ENCODE measurements at places on chromosomes 3 and 15.
A peak's percentile ranks its signal among the peaks of the same experiment; 100 is the strongest.

DNA sequence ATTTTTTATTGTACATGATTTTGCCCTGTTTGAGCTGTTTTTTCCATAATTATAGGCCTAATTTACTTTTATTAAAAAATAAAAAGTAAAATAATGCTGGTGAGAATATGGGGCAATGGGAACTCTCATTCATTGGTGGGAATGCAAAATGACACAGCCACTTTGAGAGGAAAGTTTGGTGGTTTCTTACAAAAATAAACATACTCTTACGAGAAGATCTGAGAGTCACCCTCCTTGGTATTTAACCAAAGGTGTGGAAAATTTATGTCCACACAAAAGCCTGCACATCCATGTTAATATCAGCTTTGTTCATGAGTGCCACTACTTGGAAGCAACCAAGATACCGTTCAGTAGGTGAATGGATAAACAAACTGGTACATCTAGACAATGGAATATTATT is 9.8 kb downstream of the MUC13 start:
- DNase-seq: no peak

DNA sequence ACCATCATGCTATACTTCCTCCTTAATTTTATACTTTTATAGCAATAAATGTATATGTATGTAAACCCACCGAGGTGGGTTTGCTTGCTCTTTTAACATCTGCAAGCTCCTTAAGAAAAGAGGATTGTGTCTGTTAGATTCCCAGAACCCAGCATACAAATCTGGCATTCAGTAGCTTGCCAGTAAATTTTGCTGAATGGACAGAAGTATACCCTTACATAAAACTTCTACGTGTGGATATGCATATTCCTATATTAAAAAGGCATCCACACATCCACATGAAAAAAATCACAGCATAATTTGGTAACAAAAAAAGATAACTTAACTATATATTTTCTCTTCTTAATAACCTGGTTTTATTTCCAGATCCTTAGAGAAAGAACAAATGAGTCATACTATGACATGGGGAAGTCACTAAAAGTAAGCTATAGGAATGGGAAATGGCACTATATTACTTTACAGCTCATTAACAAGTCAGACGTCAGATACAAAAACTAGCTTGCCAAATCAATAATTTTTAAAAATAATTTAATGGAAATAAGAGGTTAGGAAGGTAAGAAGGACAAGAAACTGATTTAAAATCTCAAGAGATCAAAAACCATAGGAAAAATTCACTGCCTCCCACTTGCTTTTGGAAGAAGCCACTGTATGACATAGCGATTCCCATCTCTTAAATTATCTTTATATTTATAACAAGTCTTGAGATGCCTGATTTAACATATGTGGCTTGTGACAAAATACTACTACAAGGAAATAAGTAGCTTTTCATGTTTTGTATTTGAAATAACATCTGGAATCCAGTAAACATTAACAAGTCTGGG is 68.7 kb downstream of the SUMF1 start:
- no peak for DNase-seq

DNA sequence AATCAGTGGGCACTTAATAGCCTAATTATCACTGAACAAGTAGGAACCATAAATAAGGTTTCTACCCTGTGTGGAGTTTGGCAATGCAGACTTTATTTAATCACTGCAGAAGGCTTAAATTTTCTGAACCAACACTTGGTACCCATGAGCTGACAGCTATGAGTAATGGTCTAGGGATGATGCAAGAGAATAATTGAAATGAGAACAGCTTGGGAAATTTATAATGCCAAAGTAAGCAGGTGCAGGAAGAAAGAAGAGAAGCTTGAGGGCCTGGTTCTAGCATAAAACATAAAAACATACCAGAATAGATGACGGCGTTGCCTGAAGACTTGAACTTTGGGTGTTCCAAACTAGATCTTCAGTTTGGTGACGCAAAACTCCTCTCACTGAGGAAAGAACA is 67.0 kb downstream of the IMPG2 start:
- DNase-seq: no peak

- DNase-seq: no peak
Observed at GRCh38 chr3:76387000-76387399, 601.7 kb upstream of the ZNF717 start.

- no peak for DNase-seq
Observed at GRCh38 chr3:157327018-157327417, 109.6 kb upstream of the PTX3 start.

DNA sequence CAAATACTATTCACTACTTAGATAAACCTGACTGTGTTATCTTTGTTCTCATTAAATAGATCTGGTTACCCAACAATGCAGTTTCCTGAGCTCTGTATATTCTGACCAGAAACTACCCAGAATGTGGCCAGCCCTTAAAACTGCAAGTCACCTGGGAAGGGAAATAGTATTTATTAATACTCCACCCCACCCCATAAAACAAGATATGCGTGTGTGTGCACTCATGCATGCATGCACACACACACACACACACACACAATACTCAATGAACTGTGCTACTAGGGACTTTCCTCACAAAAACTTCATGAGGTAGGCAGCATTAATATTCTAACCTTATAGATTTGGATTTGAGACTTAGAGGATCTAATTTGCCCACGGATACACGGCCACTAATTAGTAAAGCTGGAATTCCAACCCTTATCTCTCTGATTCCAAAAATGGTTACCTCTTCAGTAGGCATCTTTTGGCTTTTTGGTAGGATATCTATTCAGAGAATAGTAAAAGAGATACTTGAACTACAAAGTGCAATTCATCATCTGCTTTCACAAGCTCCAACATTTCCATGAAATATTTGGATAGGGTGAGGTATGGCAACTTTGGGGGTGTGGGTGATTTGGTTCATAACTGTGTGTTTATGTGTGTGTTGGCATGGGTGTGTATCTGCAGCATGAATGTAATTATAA is 197.0 kb upstream of the CFAP20DC start:
- no peak for DNase-seq

DNA sequence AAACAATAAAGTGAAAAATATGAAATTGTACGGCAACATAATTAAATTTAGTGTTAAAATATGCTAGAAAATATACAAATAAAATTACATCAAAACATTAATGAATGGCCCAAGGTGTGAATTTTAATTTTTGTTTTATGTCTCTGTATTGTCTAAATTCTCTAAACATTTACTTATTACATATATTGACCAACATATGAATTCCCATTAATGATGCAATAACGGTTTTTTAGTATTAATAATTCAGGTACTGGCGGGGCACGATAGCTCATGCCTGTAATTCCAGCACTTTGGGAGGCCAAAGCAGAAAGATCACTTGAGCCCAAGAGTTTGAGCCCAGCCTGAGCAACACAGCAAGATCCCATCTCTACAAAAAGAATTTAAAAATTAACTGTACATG is 20.6 kb upstream of the XRN1 start:
- no peak for DNase-seq

DNA sequence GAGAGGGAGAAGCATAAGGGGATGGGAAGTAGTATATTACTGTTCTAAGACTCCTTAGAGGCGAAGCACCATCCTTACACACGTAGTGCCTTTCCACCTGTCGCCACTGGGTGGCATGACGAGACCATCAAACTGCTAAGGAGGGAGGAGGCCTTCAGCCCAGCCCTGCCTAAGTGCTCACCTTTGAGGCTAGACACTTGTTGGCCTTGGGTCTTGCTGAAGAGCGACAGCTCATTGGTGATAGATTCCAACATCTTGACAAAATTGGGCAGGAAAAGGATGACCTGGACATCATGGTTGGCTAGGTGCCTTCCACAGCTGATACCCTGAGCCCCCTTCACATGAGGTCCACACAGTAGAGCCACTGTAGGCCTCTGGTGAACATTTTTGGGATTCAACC is 19.6 kb downstream of the CLK3 start:
- peak; percentile 56 for DNase-seq

- DNase-seq: no peak
Observed at GRCh38 chr3:69200384-69201068, 78.1 kb upstream of the LMOD3 start.

DNA sequence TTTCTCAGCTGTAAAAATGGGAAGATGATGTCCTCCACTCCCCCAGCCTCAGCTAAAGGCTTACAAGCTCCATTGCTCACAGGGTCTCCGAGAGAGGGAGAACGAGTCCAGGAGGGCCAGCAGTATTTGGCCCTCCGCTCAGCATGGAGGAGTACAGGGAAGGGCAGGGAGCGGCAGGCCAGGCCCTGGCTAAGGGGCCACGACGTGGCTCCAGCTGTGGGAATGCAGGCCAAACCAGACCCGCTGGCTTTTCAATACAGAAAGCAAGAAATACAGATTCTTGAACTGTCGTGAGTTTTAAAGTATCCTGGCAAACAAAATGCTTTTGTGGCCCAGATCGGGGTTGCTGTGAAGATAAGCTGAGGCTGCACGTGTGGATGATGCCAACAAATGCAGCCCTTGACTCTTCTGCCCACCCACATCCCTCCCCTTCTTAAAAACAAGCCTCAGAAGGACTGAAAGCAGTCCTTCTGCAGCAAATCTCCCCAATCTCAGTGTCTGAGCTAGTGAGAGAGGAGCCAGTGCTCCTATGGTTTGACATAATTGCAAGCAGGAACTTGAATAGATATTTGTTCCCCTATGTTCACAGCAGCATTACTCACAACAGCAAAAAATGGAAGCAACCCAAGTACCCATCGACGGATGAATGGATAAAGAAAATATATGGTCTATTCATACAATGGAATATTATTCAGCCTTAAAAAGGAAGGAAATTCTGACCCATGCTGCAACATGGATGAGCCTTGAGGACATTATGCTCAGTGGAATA is 18.5 kb upstream of the FBLN2 start:
- DNase-seq: no peak

DNA sequence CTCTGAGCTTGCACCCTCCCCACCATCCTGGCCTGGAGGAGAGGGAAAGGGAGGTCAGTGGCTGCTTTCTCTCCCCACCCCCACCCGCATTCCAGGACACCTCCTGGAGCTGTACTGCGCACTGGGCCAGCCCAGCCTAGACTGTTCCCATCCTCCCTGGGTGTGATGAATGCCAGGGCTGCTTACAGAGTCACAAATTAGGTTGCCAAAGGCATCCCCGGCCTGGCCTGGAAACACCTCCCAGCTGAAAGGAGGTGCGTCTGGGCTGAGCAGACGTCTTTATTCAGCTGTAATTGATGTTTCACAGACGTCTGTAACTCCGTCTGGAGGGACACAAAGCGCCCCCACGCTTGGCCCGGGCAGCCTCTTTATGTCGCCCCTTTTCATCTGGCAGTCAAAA is 47.6 kb downstream of the RHCG start:
- DNase-seq: no peak

- no peak for DNase-seq
Observed at GRCh38 chr3:189637750-189638149, 6.6 kb downstream of the TP63 start.

DNA sequence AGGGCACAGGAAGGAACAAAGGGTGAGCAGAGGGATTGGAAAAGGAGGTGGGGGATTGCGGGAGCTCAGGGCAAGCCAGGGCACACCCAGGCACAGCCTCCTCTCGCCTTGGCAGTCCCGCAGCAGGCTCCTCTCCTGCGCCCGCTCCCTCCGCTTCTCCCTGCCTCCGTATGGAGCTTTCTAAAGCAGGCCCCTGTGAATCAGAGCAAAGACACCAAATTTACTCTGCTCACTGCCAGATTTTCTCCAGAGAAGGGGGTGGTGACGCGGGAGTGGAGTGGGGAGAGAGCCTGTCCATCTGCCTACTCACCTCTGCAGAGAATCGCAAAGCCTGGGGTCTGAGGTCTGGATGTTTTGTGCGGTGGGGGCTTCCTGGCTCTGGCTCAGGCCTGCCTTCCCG is 20.0 kb downstream of the ATP2B2 start:
- no peak for DNase-seq

- no peak for DNase-seq
Observed at GRCh38 chr3:44923632-44924456, 49.4 kb downstream of the TGM4 start.

- DNase-seq: no peak
Observed at GRCh38 chr3:10157031-10157430, 7.7 kb upstream of the IRAK2 start.

DNA sequence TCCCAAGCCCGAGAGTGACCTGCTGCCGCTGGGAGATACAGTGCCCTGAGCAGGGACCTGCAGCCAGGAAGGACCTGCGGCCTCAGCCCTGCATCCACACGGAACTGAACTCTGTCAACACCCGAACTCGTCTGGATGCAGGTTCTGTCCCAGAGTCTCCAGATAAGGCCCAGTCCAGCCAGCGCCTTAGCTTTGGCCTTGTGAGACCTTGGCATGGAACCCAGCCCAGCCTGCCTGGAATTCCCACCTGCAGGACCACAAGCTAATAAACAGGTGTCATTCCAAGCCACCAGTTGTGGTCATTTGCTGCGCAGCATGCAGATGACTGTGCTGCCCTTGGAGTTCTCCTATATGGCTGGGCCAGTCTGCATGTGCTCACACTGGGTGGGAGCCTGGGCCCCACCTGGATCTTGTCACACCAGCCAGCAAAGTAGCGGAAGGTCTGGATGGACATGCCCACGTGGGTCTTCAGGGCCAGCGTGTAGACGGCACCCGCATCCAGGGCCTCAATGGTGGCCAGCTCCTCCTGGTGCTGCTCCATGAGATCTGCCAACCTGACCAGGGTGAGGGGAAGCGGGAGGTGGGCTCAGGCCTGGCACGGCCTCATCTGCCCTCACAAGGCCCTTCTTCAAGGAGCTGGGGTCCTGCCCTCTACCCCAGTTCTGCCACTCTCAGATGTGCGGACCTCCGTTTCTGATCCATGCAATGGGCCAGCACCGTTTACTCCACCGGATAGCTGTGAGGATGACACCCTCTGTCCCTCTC is 47.2 kb upstream of the SLC41A3 start:
- DNase-seq: no peak

- no peak for DNase-seq
Observed at GRCh38 chr3:39025222-39025970, 26.3 kb downstream of the SCN11A start.

DNA sequence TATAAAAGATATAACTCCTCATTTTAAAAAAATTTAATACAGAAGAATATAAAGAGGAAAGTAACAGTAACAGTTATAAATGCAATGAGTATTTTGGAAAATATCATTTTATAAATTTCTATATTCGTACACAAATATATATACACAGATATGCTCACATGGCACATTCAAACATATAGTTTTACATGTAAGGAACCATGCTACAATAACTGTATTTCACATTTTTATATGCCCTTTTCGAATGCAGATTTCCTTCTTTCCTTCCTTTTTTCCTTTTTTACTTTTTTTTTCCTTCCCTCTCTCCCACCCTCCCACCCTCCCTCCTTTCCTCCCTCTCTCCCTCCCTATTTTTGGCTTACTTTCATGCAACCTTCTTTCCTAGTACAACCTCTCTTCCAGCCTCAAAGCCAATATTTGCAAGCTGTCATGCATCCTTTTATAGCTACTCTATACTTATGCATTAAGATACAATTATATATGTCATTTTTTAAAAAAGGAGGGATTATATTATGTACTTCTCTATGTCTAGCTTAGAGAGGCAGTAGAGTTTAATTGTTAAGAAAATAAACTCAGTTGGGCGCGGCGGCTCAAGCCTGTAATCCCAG is 830.5 kb downstream of the IGSF11 start:
- DNase-seq: no peak

GRCh38 chr15:66948294-66948693 is 117.1 kb upstream of the SMAD3 start:
- DNase-seq: no peak

All from GM12891 (cell line).